ENCODE measurements at places on chromosomes 12 and 14.

DNA sequence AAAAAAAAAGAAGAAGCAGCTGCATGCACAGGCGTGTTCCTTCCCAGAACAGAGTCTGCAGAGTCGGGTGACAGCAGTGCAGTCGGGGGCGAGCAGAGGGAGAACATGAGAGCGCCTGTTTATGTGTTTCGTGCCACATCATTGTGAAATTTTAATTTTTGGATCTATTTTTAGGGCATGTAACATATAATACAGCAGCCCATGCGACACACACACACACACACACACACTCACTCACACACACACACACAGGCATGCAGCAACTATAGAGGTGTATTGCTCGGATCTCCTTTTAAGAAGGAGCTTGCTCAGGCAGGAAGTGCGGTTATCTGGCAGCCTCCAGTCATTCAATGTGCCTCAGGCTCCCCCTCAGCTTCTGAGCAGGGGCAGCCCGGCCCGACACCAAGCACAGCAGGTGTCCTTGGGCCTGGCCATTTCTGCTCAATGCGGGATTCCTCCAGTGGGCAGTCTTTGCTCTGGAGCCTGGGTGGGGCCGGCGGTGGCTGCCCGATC, 71.8 kb downstream of the ZNF664 start:
- no peak for DNase-seq

DNA sequence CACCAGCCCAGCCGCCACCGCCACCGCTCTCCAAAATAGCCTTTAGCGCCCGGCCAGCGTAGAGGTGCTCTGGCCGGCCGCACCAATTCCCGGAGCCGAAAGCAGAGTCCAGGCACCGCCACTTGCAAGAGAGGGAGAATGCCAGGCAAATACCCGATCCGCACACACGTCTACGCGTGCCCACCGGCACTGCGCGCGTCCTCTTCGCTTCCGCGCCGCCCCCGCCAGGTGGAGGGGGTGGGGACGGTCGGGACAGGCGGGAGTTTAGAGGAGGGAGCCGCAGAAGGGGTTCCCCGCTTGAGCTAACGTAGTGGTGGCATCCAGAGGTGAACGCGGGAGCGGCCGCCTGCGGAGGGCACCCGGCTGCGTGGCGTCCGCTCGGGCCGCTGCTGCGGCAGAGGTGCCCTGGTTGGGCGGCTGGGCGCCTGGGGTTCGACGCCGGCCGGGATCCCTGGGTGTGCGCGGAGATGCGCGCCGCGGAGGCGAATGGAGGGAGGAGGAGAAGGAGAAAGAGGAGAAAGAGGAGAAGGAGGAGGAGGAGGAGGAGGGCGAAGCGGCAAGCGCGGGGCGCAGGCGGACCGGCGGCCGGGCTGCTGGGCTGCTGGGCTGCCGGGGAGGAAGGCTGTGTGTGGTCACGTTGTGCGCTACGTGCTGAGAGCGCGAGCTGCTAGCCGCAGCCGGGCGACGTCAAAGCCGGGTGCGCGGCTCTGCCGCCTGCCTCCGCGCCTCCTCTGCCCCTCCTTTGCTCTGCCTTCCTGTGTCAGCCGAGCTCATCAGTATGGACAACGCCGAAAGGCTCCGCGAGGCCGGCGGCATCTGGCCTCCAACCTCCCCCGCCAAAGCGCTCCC, at the start of gene MDGA2:
MDGA2 (minus strand) TSS at position 140 of the 849 bp plus-strand sequence.
- no peak for DNase-seq

GRCh38 chr12:65637774-65638173, 186.5 kb upstream of the HMGA2 start:
- no peak for DNase-seq

GRCh38 chr14:52402812-52403526, 88.9 kb downstream of the PTGER2 start:
- no peak for DNase-seq

DNA sequence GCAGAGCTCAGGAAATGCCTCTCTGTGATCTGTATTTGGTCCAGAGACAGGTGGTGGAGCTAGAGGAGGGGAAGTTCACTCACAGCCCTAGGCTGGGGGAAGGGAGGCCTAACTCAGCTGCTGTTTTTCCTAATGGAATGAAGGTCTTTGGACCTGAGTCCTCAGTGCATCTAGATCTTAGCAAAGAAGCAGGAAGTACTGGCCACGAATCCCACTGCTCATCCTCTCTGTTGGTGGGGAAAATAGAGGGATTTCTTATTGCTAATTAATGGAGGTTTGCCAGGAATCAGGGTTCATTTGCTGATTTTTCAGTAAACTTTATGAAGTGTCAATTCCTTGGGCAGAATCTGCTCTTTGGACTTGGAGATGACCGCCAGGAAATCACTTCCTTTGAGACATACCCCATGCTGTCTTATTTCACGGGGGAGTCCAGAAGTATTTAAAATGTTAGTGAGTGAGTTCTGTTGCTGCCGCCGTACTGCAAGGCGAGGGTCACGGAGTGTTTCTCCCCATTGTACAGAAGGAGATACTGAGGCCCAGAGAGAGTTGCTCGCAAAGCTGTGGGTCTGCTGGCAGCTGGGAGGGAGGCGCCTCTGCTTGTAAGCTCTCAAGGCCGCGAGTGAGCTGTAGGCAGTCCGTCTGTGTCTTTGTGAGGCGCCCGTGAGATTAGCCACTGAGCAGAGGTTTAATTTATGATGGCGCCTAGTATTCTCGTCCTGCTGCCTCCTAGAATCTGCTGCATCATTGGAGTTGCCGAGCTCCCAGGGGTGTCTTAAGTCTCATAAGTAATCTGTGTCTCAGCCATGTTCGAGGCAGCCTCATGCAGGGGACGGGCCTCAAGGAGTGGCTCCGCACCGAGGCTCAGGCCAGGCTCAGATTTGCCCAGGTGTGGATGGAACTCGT, 88.2 kb downstream of the TSPAN9 start:
- DNase-seq, result no peak

All from HuH-7.5 (cell line).